ENCODE measurements at places on chromosomes 5 and 9. TPM values are rescaled to one million over a fixed set of nuclear protein-coding genes. Genes with fewer than 3 reads are reported as not detected.

Gene SPINK4
- not detected for total RNA-seq

Gene TXNDC8
- not detected for total RNA-seq

DNA sequence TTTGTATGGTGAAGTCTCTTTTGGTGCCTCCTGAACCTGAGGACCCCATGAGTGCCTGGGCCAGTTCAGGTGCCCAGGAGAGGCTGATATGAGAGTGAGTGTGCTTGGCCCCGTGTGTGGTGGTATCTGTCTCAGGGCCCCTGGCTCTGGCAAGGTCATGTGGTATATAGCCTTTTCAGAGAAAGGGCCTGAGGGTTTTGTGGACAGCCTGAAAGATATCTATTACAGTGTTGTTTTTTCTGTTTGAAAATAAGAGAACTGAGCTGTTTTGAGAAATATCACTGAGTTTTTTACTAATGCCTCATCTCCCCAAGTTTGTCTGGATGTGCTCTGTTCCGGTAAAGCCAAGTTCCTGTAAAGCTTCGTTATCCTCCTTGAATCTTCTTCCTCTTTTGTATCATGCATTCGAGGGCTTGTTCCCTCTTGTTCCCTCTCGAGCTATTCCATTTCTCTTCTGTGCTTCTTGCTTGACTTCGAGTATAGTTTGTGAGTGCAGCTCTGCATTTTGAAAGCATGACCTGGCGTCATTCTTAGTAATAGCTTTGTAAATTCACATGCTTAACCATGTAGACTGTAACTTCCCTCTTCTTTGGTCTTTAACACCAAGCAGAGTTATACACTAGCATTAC is 122.3 kb downstream of the MAST4 start:
- H3K4me3 ChIP-seq, result no peak overlapping the region
- no peak for DNase-seq
- peaks cover 16% of the 10 kb centered on the region for H3K4me1 ChIP-seq
- H3K27me3 ChIP-seq, result no peaks in the 10 kb centered on the region
- no peak overlapping the region for H3K27ac ChIP-seq

DNA sequence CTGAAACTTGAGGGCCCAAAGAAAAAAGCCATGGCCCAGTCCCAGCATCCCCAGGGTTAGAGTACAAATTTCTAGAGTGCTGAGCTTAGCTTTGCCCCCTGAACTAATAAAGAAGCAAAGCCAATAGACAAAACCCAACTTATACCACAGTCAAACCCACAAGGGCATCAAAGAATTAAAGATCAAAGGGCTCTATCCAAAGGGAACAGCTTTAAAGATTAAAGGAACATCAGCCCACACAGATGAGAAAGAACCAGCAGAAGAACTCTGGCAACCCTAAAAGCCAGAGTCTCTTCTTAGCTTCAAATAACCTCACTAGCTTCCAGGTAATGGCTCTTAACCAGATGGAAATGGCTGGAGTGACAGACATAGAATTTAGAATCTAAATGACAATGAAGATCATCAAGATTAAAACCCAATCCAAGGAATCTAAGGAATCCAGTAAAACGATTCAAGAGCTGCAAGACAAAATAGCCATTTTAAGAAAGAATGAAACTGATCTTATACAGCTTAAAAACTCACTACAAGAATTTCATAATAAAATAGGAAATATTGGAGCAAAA is 93.9 kb downstream of the YIPF5 start:
- DNase-seq, result no peak
- H3K4me3 ChIP-seq, result no peak overlapping the region
- H3K27me3 ChIP-seq, result no peaks in the 10 kb centered on the region
- H3K4me1 ChIP-seq, result peaks cover 4% of the 10 kb centered on the region

DNA sequence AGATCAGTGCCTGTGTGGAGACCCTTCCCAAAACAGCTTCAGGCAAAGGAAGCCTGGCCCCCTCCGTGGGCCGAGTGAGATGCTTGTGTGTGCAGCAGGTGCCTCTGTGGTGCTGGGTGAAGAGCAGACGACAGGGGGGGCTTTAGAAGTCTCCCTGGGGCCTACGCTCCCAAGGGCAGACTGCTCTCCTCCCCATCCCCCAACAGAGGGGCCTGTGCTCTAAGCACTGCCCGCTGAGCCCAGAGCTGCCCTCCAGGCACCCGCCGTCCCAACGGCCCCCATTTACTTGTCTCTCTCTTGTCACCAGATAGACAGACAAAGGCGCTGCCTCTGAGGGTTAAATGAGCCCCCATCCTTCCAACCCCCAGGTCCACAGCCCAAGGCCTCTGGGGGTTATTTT is 2.7 kb upstream of the LHX3 start:
- H3K27ac ChIP-seq, result no peak overlapping the region
- DNase-seq, result no peak
- H3K4me3 ChIP-seq, result no peak overlapping the region
- peaks cover 5% of the 10 kb centered on the region for H3K4me1 ChIP-seq

All from neural crest cell (in vitro differentiated cells).